Esophagus squamous epithelium (tissue), 5 donors: ENCODE measurements at places on chromosomes 11 and 22.

- no peak for DNase-seq
Measured at GRCh38 chr22:38843201-38843656, 599 bp downstream of the NPTXR start.

- no peak for DNase-seq
Measured at GRCh38 chr11:122900587-122901202, 18.1 kb downstream of the JHY start.

DNA sequence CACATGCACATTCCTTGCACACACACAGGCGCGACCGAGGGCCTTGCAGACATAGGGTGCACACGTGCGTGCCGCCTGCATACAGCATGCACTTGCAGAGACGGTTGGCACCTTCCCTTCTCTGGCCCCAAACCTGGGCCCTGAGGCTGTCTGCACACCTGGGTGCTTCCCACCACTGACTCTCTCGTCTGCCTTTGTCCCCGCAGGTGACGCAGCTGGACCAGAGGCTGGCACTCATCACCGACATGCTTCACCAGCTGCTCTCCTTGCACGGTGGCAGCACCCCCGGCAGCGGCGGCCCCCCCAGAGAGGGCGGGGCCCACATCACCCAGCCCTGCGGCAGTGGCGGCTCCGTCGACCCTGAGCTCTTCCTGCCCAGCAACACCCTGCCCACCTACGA is 38.0 kb downstream of the CDKN1C start:
- DNase-seq, result no peak

GRCh38 chr11:7905961-7906429 is 25.1 kb downstream of the OR10A6 start:
- DNase-seq, result no peak

- DNase-seq, result no peak
Measured at GRCh38 chr11:117861151-117862018, 15.1 kb downstream of the FXYD6 start.

- no peak for DNase-seq
Measured at GRCh38 chr22:30675436-30675835, 7.8 kb upstream of the DUSP18 start.

DNA sequence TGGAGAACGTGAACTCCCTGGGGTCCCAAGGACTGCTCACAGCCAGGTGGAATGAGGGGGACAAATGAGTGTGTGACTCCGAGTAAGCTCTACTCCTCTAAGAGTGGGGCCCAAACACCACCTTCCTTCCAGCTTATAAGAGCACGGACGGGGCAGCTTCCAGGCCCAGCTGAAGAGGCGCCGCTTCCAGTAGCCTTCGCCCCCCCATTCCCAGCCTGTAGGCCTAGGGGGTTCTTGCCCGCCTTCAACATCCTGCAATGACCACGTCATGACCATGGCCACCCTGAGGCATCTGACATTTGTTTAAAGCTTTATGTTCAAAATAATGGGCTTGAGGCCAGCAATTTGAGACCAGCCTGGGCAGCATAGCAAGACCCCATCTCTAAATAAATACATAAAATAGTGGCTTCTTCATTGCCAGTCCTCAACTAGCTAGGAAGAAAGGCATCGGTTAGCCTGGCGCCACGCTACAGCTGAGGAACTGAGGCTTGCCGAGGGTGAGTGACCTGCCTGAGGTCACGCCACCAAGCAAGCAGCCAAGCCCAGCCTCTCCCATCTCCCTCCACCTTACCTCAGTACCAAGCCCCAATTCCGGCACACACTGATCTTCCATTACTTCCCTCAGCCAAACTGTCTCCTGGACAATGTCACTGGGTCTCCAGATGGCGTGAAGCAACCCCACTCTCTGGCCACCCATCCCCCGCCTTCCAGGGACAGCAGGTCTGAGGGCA is 7.8 kb upstream of the TNFRSF13C start:
- DNase-seq, result no peak

DNA sequence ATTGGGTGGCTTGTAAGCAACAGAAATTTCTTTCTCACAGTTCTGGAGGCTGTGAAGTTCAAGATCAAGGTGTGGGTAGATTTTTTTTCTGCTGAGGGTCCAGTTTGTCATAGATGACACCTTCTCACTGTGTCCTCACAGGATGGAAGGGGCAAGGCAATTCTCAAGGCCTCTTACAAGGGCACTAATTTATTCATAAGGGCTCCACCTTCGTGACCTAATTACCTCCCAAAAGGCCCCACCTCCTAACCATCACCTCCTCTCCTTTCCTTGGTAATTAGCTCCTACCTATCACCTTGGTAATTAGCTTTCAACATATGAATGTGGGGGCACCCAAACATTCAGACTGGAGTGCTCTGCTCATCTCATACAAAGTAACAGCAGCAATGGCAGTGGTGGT is 92.3 kb upstream of the CD44 start:
- no peak for DNase-seq

- DNase-seq, result no peak
Measured at GRCh38 chr11:36408498-36409136, 101.5 kb downstream of the TRAF6 start.

DNA sequence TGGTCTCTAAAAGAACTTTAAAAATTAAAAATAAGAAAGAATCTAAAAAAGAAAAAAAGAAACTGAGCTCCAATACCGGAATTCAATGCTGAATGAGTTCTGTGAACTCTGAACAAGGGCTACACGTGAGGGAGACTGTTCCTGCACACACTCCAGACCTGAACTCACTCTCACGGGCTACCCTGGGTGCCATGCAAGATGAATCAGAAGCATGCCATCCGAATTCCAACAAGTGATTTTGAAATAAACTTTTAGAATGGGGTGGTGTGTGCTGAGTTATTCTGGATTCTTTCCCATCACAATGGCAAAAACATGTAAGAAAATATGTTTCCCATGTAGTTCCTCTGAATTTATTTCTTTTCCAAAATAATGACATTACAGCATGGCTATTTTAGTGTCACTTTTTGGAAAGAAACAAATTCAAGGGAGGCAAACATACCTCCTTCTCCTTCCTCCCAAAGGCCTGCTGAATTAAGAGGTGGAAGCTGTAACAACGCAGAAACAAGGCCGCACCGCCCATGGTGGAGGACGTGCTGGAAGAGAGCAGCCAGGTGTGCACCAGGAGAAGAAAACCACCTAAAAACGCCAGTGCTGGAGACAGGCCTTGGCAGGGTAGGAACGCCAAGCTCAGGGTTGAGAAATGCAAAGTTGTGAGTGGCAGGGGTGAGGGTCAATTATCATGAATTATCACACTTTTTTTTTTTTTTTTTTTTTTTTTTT is 63.2 kb upstream of the ARFGAP3 start:
- DNase-seq, result no peak

- no peak for DNase-seq
Measured at GRCh38 chr11:78099666-78100065, 20.0 kb upstream of the NDUFC2 start.

GRCh38 chr11:47106798-47107411 is 69.8 kb downstream of the ARFGAP2 start:
- no peak for DNase-seq
